Esophagus squamous epithelium (tissue), 5 donors: ENCODE measurements at places on chromosomes 5 and 9. TPM values are rescaled to one million over a fixed set of nuclear protein-coding genes. Genes with fewer than 3 reads are reported as not detected.

The SPINK7 gene
- total RNA-seq, result 241 TPM

The BTNL8 gene
- total RNA-seq, result not detected

The C9orf50 gene
- total RNA-seq, result not detected

The CLTB gene
- 440 TPM for total RNA-seq

The CKMT2 gene
- total RNA-seq, result 2.1 TPM

The SHC3 gene
- total RNA-seq, result 0.88 TPM

The GMCL2 gene
- not detected for total RNA-seq
